ENCODE measurements at places on chromosomes 1 and 21.

GRCh38 chr1:24118410-24119242 is 6.7 kb upstream of the MYOM3 start:
- DNase-seq = no peak

- no peak for DNase-seq
Measured at GRCh38 chr1:100616121-100616621, 78.2 kb downstream of the GPR88 start.

DNA sequence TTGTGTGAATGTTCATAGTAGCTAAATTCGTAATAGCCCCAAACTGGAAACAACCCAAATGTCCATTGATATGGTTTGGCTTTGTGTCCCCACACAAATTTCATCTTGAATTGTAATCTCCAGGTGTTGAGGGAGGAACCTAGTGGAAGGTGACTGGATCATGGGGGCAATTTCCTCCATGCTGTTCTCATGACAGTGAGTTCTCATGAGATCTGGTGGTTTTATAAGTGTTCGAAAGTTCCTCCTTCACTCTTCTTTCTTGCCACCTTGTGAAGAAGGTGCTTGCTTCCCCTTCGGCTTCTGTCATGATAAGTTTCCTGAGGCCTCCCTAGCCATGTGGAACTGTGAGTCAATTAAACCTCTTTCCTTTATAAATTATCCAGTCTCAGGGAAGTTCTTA is 11.3 kb downstream of the UBE2G2 start:
- DNase-seq = no peak

GRCh38 chr1:211724687-211725196 is 49.3 kb upstream of the NEK2 start:
- no peak for DNase-seq

DNA sequence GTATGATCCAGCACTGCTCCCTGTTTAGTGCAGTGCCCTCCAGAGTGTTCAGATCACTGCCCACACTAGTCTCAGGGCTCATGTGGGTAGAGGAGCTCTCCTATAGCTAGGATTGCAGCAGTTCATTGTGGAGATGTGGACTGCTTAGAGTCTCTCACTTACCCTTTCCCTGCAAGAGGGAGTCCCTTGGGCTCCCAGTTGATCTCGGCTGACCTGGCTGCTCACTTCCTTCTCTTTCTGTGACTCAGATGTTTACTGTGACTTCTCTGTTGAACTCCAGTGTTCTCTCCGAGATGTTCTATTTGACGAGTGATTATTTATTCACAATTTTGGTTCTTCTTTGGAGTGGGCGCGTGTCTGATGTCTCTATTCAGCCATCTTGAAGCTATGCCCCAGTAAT is 141.9 kb downstream of the PTBP2 start:
- DNase-seq = no peak

DNA sequence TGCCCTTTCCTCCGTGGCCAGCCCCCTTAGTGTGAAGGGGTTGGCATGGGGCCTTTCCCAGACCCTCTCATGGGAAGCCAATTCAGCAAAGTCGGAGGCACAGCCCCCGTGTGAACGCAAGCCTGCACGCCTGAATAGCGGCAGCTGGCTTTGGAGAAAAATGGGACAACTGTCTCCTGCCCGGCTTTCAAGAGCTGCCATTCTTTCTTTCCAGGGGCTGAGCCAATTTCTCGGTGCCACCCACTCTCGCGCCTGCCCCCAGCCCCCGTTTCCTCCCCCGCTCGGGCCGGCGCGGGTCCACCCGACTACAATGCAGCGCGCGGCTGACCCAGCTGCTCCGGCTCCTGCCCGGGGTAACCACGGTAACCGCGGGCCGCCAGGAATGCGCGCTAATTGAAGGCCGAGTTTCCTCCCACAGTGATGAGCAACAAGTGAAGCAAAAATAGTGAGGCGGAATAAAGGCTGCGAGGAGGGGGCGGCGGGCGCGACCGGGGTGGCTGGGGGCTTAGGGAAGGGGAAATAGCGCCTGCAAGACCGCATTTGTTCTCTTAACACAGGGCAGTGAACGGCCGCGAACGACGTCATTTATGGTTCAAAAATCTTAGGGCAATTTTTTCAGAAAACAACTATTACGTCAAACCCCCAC is 27.8 kb downstream of the ILDR2 start:
- DNase-seq = no peak

GRCh38 chr1:5501206-5501930 is 490.9 kb downstream of the NPHP4 start:
- no peak for DNase-seq

GRCh38 chr1:3470650-3471355 is 16.3 kb downstream of the ARHGEF16 start:
- no peak for DNase-seq

- no peak for DNase-seq
Measured at GRCh38 chr1:75770761-75771160, 15.3 kb upstream of the RABGGTB start.

GRCh38 chr1:27521861-27522431 is 32.0 kb upstream of the WASF2 start:
- DNase-seq = no peak

- DNase-seq = no peak
Measured at GRCh38 chr1:1431845-1432273, 3.6 kb upstream of the VWA1 start.

DNA sequence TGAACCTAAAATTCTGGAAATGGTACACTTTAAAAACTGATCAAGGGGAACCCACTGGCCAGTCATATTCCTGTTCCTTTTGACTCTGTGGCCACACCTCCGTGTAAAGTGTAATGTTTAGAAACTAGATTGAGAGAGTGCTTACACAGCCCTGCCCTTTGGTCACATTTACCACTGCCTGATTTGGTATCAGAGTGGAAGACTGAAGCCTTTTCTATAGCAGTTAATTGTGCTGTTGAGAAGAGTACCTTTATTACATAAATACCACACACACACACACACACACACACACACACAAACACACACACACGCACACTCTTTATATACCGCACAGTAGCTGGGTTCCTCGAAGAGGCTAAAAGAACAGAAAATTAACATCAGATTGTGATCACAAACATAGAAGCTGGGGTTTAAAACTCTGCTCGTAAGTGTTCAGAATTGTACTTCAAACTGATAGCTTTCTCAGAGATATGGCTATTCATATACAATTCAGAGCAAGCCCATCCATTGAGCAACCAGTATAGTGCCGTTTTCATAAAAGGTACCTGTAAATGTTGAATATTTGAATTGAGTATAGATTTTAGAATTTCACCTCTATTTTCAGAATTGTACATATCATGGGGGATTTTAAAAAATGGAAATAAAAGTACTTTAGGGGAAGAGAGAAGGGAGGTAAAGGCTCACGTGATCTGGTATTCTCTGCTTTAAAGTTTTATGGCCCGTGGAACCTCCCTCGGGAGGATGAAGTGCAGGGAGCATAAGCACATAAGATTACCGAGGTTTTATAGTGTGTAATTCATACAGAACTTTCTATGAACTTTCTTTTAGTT is 37.5 kb downstream of the CAMTA1 start:
- peak; percentile 67 for DNase-seq

- DNase-seq = no peak
Measured at GRCh38 chr1:230976825-230977747, 1.6 kb downstream of the TTC13 start.

DNA sequence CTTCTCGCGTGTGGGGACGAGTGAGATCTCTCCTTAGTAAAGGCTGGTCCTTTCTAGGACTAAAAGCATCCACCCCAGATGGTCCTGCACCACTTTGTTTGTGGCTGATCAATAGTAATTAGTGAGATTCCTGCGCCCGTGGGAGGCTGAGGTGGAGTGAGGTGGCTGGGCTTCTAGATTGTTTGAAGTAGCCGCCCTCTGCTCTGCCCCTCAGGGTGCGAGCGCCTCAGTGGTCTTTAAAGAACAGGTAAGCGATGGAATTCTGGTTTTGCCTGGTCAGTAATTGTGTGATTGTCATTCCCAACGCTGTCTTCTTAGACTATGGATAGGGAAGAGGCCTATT is 20.7 kb downstream of the PEX14 start:
- no peak for DNase-seq

DNA sequence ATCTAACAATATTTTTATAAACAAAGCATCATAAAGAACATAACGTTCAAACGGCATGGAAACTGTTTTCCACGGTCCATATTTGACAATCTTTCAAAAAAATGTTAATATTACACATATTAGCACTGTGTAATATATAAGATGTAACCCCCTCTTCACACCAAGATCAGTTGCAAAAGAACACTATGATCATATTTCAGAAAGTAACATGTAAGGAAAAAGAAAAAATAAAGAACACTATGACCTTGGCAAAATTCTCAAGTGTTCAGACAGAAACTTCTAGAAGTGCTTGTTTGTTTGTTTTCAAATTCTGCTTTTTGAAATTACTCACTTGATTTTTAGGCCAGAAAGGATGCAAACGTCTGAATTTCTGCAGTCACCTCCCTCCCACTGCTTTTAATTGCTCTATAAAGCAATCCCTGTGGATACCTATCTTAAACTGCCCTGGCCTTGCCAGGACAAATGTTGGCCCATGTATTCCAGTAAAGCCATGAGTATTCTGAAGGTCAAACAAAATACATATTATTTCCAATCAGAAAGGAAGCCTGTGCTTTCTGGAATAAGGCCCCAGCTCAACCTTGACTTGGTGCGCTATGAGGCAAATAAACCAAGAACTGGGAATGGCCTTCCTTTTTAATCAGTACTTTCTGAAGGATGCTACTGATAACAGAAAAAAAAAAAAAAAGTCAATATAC is 68.6 kb downstream of the TGFBR3 start:
- DNase-seq = no peak

- DNase-seq = no peak
Measured at GRCh38 chr1:57017200-57017599, 51.4 kb upstream of the C8B start.

- DNase-seq = no peak
Measured at GRCh38 chr1:25561421-25562100, 18.2 kb downstream of the LDLRAP1 start.

GRCh38 chr1:23980728-23981070 is 572 bp upstream of the SRSF10 start:
- DNase-seq = peak; percentile 61

DNA sequence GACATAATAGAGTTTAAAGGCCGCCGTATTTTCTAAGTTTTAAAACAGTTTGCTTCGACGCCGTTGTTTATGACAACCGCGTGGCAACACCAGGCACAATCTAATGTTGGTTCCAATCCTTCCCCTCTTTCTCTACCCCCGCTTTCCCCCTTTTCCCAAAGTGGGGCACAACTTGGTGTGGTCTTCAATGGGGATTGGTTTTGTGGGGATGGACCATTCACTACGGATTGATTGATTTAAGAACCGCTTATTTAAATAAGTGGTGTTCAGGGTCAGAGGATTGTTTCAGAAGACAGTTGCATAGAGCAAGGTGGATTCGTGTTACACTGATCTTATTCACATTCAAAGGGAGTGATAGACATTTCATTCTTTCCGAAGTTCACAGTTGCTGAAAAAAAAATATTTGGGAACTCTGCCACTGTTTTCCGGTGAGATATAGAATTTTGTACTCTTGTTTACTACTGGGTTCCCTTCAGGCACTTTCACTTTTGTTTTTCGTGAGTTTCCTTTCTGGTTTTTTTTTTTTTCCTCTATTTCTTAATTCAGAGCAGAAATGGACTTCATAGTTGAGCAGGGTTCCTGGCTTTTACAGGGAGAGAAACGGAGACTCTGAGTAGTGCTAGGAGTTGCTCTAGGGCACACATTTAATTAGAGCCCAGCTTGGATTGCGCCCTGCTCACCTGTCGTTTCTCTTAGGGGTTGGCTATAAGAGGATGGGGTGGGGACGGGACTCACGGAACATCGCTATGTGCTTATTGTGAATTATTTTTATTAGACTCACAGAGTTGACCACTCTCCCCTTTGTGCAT is 79.6 kb upstream of the AK4 start:
- no peak for DNase-seq

- no peak for DNase-seq
Measured at GRCh38 chr1:243394601-243395464, 139.0 kb downstream of the SDCCAG8 start.

DNA sequence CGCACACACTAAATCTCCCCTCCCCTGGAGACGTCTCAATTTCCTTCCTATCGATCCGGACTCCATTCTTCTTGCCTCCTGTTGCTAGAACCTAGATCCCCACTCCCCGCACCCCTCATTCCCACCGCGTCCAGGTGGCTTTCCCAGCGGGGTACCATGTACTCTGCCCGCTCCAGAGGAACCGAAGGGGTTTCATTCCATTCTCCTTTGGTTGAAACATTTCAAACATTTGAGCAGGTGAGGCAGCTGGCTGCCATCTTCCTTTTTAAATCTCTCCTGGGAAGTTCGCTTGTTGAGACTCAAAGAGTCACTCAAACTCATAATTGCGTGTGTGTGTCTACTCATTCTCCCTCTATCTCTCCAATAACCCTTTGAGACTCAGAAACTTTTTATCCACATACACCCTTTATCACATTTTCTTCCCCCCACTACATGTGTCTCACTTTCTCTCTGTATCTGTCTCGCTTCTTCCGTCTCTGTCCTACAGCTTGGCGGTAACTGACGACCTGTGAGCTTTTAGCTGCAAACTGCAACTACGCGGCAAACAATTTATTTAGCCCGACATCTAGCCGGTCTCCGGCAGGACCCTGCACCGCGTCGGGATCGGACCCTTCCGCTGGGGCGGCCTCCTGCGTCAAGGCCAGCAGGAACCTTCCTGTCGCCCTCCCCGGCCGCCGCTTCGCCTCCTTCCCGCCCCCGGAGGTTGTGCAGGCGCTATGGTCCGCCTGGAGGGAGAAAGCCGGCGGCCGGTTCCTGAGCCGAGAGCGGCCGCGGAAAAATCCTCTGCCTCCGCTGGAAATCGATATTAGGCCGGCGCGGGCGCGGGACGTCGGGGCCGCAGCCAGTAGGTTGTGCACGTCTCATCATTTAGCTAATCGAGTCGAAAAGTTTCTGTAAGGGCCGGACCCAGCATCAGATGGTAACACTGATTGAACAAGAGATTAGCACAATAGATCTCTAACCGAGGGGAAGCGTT is 3.0 kb upstream of the FOXD3 start:
- DNase-seq = no peak

DNA sequence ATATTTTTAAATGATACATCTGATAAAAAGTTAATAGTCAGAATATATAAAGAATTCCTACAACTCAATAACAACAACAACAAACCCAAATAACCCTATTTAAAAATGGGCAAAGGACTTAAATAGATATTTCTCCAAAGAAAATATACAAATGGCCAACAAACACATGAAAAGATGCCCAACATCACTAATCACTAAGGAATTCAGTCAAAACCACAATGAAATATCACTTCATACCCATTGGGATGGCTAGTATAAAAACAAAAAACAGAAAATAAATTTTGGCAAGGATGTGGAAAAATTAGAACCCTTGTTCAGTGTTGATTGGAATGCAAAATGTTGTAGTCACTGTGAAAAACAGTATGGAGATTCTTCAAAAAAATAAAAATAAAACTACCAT is 184.8 kb upstream of the RAB4A start:
- DNase-seq = no peak

Data from NCI-H187 treated with DMSO at 0.1 percent for 48 hours (cell line).